ENCODE measurements at places on chromosomes 1 and 21. TPM values are rescaled to one million over a fixed set of nuclear protein-coding genes. Genes with fewer than 3 reads are reported as not detected.

- no peak for DNase-seq
These were observed 97.7 kb downstream of the RYR2 start for GRCh38 chr1:237139732-237140131.

- DNase-seq = no peak
These were observed 114.4 kb upstream of the TNR start for GRCh38 chr1:175857756-175858155.

Gene PTPRC
- polyA plus RNA-seq = 6.5 TPM

DNA sequence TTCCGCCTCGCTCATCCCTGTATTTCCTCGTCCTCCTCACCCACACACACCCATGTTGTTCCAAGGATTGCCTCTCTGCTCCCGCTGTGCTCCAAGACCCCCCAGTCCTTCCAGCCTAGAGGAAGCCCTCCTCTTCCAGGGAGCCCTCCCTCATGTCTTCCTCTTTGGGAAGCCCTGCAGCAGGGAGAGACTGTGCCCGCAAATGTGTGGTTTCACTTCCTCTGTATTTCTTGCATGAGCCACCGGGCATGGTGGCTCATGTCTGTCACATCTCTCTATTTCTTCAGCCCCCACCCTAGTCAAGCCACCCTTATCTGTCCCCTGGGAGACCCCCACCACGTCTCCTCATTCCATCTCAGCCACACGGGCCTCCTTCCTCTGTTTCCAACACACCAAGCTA lies 57.5 kb upstream of the PAX7 start:
- DNase-seq = no peak

GRCh38 chr1:227723474-227723873 lies 11.6 kb downstream of the JMJD4 start:
- DNase-seq = no peak

- no peak for DNase-seq
These were observed 96.4 kb upstream of the HOOK1 start for GRCh38 chr1:59718064-59718988.

Gene C1QB
- polyA plus RNA-seq = 7.5 TPM

DNA sequence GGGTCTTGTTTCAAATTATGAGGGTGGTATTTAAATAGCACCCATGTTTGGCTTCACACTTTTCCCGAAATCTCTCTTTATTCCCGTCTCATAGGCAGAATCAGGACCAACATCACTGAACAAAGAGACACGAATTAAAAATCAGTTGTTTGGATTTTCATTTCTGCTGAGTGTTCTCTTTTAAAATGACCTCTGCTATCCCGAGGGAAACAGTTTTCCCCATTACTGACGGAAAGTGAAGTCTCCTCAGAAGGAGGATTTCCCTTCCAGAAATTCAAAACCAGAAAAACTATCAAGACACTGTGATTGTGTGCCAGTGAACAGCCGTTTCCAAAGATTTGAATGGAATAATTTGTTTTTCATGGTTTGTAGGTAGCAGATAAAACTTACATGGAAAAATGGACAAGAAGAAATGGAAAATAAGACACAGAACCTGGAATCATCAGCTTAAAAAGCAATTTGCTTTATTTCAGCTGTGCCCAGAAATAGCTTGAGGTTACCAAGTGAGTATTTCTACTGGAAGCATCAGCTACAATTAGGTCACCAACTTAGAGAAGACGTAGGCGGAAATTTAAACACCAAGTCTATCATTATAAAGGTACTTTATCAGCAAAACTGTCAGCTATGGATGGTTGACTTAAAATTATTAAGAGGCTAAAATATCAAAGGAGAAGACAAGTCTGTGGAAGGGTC lies 68.5 kb downstream of the RUNX1 start:
- no peak for DNase-seq

Gene IFI44L
- polyA plus RNA-seq = 6.6 TPM

- DNase-seq = no peak
These were observed 451.5 kb downstream of the KIF26B start for GRCh38 chr1:245606157-245606725.

DNA sequence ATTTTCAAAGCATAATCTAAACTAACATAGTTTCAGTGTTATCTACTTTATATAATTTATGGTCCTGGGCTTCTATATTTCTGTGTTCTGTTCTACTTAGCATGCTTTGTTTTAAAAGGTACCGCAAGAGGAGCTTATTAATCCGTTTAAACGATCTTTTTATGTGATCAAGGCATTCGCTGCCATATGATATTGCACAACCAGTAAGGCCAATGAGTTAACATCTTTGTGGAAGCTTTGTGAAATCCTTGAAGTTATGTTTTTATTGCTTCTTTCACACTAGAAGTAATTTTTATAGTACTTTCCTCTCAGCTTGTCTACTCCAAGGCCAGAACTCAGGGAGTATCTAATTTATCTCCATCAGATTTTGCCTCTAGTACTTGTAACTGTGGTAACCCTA lies 8.9 kb downstream of the LRRC8C start:
- DNase-seq = no peak

DNA sequence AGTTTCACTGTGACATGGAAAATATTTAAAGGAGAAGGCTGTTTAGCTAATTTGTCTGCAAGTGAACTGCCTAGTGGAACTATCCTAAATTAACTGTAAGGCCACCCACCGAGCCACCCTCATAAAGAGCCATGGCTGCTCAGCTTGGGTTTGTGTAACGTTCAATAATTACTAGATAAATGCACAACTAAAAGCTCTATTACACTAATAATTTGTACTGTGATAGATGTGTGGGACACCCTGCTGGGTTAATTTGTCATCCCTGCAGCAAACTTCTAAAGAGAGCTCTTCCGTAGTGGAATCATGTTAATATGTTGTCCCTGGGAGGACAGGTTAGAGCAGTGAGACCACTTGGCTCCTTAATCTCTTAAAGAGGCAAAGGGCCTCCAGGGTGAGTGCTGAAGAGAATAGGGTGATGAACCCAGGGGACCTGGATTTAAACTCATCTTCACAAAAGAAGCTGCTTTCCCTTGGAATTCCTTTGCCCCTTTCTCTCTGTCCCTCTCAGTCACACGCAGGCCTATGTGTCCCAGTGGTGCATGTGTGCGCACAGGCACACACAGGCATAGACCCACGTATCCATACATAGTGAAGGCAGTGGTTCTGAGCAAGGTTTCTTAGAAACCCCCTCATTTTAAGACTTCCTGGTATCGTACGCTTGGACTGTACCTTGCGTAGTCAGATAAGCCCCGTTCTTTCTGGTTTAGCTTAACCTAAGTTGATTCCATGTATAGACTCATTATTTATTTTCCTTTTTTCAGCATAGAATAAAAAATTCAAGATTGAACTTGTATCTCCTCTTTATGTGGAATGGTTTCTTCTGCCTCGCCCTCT lies 310.3 kb downstream of the NFIA start:
- DNase-seq = no peak

- DNase-seq = no peak
These were observed 670.0 kb downstream of the NCAM2 start for GRCh38 chr21:21668198-21668597.

Gene MFSD2A
- 3.6 TPM for polyA plus RNA-seq

Data from left renal cortex interstitium (tissue), 4 donors.